ENCODE measurements at places on chromosomes 16 and 17. TPM values are rescaled to one million over a fixed set of nuclear protein-coding genes. Genes with fewer than 3 reads are reported as not detected.

PPP1R27 gene
- not detected for total RNA-seq

TNP2 gene
- total RNA-seq, result not detected

NQO1 gene
- 307 TPM for total RNA-seq

SALL1 gene
- 2.5 TPM for total RNA-seq

TSPOAP1 gene
- total RNA-seq, result 0.58 TPM

KRTAP2-2 gene
- not detected for total RNA-seq

ENPP7 gene
- not detected for total RNA-seq

ARHGAP44 gene
- total RNA-seq, result under 0.01 TPM

SLFN12 gene
- total RNA-seq, result 24.6 TPM

All from myometrial cell (primary cell).